ENCODE measurements at places on chromosomes 5 and 9.

- no peak for DNase-seq
These were observed 105.5 kb downstream of the AUH start for GRCh38 chr9:91256235-91256634.

DNA sequence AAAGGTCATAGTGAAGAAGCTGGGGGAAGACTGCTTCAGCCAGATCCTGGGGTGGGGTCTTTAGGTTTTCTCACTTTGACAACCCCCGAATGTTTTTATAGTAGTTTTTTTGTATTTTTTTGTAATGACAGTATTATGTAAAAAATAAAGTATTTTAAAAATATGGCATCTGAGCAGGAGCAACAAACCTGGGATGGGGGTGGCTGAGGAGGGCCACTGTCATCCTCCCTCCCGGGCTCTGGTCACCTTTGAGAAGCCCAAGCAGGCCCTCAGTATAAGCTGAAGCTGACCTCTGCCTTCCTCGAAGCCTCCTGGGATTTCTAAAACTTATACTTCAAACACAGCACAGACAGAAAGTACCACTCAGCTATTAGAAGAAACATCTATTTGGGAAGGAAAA, 8.7 kb downstream of the DNAJB5 start:
- no peak for DNase-seq

GRCh38 chr9:85089188-85089969, 419.9 kb downstream of the NTRK2 start:
- DNase-seq = no peak

DNA sequence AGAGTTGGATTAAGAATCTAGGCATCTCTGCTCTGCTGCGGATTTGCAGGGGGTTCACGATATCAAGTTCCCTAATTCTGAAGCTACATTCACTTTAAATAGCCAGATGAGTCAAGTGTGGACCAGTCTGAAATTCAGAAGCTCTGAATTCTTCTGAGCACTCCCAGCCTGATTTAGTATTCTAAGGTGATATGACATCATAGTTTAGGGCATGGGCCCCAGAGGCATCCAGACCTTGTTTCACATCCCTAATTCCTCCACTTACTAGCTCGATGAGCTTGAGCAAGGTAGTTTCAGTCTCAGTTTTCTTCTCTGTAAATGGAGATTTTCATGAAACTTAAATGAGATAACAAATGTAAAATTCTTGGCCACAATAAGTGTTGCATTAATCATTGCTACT, 65.2 kb downstream of the TMEM167A start:
- DNase-seq = no peak

- no peak for DNase-seq
These were observed 322.3 kb downstream of the ASTN2 start for GRCh38 chr9:117092582-117092981.

Data from stimulated activated CD8-positive, alpha-beta memory T cell treated with anti-CD3 and anti-CD28 coated beads, Interleukin-2, amount 100 ng/mL, for 1 hour (primary cell).